ENCODE measurements at places on chromosomes 3 and 15.

GRCh38 chr15:50077651-50078050 lies 41.4 kb downstream of the ATP8B4 start:
- no peak for DNase-seq

GRCh38 chr15:73569361-73569760 lies 63.8 kb downstream of the NPTN start:
- DNase-seq, result no peak

DNA sequence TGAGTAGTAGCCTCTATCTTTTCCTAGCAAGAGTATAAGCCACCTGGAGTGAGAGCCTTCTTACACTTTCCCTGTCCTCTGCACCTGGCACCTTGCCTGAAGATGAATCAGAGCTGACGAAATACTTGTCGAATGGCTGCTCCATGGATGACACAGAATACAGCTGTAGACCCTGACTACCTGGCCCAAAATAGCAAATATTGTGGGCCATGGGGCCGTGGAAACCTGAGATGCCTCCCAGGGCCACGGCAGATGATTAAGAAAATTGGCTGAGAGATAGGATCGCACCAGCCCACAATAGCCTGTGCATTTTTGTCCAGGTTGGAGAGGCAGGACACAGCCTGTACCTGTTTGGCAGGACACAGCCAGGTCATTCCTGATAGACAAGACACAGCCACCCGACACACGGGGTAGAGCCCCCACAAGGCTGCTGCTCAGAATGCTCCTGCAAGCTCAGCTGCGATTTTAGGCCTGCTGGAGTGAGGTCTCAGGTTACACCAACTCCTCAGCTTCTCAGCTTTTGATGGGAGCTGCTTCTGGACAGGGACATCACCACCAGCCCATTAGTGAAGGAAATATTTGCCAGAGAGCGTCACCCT lies 22.9 kb upstream of the TPM1 start:
- DNase-seq, result no peak

- DNase-seq, result no peak
Observed at GRCh38 chr3:16338999-16339398, 74.0 kb downstream of the OXNAD1 start.

DNA sequence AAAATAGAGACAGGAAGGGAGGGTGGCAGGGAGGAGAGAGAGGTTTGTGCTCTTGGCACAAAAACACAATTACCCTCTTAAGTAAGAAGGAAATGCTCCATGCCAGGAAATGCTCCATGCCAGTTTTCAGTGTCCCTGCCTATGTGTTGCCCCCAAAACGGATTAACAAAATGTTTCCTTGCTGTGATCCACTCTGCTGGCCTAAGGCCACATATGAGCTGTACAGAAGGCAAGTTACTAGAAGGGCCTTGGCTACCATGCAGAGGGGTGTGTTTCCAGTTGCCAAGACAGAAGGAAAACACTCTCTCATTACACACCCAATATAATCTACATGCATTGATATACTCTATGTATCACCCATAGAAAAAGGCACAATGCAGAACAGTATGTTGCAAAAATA lies 98.2 kb upstream of the PTPRG start:
- DNase-seq, result no peak

DNA sequence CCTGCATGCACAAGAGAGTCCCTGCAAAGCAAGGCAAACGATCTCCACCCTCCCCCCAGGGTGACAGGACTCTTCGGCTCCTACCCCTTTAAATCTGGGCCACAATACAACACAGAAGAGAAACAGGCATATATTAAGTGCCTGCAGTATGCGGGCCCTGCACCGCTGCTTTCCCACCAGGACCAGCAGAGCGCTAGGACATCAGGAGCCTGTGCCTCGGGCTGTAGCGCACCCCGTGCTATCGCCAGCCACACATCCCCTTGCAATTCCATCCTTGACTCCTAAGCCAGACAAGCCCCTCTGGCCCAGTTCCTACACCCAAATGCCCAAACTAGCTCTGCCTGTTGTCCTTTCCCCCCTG lies 4.1 kb downstream of the GALNT15 start:
- DNase-seq, result no peak

- DNase-seq, result no peak
Observed at GRCh38 chr3:52563984-52564383, 27.6 kb downstream of the UQCC5 start.

- DNase-seq, result no peak
Observed at GRCh38 chr3:38121451-38121831, 15.5 kb downstream of the ACAA1 start.

DNA sequence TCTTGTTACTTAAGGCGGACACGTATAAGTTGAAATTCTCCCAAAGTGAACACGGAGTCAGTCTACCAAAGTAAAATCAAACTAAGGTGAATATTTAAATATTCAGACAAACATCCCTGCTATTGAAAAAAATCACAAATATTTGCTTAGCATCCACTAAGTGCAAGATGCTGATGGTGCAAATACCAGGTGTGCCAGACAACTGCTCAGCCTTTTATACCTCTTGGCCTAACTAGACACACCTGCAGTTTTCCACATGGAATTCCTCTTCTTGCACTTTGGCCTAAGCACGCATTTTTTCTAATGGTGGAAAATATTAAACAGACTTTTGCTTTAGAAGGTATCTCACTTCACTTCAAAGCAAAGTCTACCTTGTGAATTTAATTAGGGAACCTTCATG lies 84.1 kb upstream of the ICE2 start:
- no peak for DNase-seq

DNA sequence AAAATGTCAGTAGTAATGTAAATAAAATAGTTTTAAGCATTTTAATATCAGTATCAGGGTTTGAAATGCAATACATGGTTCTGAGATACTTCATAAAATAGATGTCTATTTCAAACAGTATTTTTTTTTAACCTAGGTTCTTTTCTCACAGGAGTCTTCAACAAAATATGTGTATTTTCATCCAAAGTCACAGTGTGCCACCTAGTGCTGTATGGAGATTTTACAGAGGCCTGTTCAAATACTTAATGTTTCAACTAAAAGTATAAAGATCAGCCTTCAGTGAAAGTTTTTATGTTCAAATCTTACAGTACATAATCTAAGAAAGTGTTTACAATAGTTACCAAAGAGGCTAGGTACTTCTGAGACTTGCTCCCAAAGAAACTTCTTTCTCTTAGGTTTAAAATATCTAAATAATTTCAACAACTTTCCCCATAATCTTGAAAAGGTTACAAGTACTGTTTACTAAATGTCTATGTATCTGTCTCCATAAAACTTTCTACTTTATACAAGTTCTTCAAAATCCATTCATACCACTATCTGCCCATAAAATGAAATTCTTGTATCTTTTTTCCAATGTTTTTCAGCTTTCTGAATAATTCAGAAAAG lies 38.3 kb downstream of the SCAPER start:
- DNase-seq, result no peak

- DNase-seq, result no peak
Observed at GRCh38 chr3:71614869-71615268, 31.3 kb upstream of the FOXP1 start.

All from stimulated activated CD8-positive, alpha-beta memory T cell treated with anti-CD3 and anti-CD28 coated beads, Interleukin-12 subunit alpha, Interleukin-12 subunit beta, amount 100 ng/mL, for 4 hours (primary cell).